Activated CD8-positive, alpha-beta memory T cell treated with anti-CD3 and anti-CD28 coated beads, Interleukin-2, amount 50 U/mL, for 48 hours (primary cell): ENCODE measurements at places on chromosomes 7 and 10.

GRCh38 chr10:32959006-32959920, 1.2 kb upstream of the ITGB1 start:
- DNase-seq: no peak

DNA sequence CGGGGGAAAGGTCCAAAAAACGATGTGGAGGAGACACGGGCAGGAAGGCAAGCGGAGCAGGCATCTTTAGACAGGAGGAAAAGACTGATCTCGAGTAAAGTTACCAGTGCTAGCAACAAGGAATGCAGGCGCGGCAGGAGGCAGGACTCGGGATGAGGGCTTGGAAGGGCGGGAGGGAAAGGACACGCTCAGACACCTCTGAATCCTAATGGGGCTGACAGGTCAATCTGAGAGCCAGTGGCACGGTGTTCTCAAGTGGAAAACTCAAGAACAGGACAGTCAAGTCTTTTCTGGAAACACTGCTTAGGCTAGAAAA, 155.3 kb upstream of the COBL start:
- DNase-seq: no peak

DNA sequence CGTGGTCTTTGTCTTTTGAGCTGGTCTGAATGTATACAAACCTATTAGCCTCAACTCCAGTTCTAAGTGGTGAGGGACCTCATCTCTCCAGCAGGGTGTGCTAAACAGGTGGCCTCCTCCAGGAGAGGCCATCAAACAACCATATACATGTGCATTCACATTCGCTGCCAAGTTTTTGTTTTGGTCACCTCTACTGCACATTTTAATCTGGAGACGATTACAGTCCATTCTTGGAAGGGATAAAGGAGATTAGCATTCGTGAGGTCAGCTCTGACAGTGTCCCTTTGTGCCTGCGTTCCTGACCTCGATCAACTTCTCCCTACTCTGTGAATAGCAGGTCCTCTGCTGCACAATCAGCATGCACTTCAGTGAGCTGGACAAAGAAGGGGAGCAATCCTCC, 60.8 kb downstream of the RHOBTB1 start:
- no peak for DNase-seq

DNA sequence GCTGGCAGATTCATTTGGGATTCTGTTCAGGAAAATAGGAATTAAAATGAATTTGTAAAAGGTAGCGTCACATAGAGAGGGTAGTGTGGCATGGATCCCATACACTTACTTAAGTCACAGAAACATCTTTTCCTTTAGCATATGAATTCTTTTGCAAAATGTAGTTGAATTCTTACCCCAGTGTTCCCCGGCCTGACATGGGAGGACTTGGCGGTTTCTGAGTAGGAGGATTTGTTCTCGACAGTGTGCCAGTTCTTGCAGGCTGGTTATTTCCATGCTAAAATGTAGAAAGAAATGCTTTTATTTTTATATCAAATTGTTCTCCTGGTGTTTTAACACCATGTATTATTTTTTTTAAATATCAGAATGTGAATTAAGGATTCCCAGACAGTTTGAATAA, 72.6 kb downstream of the PDSS1 start:
- DNase-seq: no peak

- no peak for DNase-seq
Measured at GRCh38 chr7:111650456-111650999, 88.2 kb upstream of the IMMP2L start.

- peak; percentile 58 for DNase-seq
Measured at GRCh38 chr7:6536262-6537260, 14.7 kb downstream of the GRID2IP start.

DNA sequence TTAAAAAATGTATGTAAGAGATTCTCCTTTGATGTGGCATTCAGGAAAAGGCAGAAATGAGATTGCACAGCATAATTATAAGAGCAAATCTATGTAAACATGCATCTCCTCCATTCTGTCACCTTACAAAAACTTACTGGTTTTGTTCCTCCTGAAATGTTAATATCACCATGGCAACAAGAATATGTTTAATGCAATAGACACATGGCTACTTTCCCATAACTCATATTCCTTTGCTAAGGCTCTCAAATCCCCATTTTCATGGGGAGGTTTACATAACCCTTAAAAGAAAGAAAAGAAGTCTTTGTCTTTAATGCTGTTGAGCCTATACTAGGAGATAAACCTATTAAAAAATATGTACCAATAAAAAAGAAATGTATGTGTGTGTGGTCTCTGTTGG, 136.2 kb downstream of the ANK3 start:
- no peak for DNase-seq

GRCh38 chr10:127290850-127291249, 94.5 kb upstream of the INSYN2A start:
- no peak for DNase-seq

DNA sequence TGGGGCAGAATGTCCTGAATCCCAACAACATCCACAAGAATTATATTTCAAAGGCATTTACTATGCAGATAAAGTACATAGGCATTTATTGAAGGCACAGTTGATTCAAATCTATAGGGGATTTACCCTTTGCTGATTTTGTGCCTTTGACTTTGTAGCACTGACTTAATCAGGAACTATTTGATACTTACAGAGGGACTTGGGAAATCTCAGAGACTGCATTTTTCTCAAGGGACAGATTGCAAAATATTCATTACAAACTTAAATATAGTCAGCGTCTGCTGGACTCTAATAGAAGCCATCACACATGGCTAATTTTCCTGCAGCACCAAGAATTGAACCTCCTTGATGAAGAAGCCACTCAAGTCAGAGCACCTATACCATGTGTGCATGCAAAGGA, 44.9 kb downstream of the FAS start:
- DNase-seq: no peak

GRCh38 chr7:78041423-78041822, 242.8 kb downstream of the PHTF2 start:
- DNase-seq: no peak

DNA sequence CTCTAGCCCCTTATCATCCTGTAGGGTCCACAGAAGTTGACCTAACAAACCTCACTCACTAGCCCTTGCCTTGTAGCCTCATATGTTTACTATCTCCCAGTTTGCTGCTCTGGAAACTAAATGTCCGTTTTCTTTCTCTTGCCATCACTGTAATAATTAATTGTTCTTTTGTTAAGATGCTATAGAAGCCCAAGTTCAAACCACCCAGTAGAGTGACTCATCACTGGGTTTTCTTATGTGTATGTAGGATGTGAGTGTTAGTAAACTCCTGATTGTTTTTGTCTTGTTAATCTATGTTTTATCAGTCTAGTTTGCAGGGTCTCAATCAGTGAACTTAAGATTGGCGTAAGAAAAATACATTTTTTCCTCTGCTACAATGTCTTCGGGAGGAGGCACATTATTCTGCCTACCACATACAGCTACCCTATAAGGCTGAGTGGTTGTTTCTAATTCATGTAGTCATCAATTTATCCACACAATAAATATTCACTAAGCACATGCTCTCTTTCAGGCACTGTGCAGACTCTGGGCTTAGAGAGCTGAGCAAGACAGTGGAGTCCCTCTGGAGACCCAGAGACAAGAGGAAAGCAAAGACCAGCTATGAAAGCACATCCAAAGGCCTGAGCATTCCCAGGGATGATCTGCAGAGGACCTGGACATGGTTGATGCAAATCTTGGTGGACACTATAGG, 474.1 kb upstream of the AKR1E2 start:
- no peak for DNase-seq

DNA sequence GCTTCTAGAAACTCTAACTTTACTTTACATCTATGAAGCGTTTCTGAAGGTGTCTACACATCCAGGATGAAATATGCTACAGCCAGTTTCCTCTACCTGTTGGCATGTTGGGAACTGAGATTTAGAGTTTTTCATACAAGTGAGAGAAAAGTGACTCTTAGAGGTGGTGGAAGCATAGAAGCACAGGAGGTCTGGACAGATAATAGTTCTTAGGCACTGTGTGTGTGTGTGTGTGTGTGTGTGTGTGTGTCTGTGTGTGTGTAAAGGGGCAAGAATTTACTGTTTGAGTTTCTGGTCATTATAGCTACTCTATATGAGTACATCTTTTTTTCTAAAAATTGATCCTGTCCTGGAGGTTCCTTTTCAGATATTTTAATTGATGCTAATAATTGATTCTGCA, 110.7 kb upstream of the MTPN start:
- no peak for DNase-seq

DNA sequence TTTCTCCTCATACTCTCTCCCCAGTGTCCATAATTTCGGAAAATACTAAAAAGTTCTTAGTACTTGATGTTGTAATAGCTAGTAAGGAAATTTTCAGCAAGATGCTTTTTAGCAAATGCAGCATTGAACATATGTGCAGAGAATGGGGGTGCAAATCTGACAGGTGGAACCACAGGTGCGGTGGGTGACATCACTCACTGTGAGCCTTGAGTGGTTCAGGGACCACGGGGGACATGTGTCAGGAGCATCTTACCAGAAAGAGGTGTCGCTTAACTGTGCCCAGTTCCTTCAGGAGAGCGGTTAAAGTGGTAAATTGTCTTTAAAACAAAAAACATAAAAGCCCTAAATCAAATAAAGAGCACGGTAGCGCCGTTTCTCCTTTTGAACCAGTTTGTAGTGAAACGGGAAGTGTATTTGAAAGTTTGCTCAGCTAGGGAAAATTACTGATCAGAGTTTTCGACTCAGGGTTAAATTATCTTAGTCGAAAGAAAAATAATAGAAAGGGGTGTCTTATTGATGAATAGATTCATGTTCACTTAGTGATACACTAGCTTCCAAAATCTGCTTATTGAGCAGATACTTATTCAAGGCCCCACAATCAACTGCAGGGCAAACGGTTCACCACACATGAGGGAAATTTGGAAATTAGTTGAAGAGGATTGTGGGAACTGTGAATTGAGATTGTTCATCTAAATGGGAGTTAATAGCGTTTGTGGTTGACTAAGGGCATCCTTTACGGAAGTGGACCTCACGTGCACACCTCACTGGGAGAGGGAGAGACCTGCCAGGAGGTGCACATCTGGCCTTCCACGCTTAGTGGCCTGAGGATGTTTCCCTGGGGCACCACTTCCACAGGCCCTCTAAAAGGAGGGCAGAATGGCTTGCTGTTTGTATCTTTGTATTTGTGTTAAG, 12.7 kb downstream of the CUL1 start:
- DNase-seq: no peak
